NCI-H1930 (cell line): ENCODE measurements at places on chromosomes 4 and X.

DNA sequence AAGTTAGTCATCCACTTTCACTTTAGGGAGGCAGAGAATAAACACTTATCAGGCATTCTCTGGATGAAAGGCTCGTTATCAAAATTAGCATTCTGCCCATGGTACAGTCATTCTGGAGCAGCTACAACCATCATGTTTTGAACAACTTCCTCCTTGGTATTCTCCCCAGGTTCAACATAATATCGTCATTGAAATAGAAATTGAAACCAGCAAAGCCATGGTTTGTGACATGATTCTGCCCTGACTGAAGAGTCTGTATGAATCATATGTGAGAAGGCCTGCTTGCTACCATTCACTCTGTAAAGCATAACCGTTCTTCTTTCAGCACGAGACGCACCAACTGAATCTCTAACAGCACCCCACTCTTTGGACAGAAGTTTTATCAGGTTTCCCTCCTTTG, 127.5 kb upstream of the RADX start:
- DNase-seq: no peak

- no peak for DNase-seq
Observed at GRCh38 chrX:153646620-153647373, at the start of gene DUSP9. TSS of gene DUSP9 (plus strand) at chrX:153647203. CDS start at chrX:153647954, 751 bp downstream.

- no peak for DNase-seq
Observed at GRCh38 chr4:157739242-157739641, 433.6 kb downstream of the GASK1B start.

DNA sequence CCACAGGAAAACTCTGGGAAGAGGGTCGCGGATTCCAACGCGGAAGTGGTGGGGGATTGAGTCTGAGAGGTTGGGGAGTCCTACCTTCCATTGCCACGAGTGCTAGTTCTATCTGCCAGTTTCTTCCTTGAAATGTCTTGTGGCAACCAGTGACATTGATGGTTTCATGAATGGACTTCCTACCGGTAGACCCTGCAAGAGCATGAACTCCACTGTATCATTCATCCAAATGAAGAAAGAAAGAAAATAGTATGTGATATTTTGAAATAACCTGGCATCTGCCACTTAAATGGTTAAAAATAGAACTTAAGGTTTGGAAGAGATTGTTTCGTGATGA, 1.1 kb upstream of the SLC10A7 start:
- no peak for DNase-seq

DNA sequence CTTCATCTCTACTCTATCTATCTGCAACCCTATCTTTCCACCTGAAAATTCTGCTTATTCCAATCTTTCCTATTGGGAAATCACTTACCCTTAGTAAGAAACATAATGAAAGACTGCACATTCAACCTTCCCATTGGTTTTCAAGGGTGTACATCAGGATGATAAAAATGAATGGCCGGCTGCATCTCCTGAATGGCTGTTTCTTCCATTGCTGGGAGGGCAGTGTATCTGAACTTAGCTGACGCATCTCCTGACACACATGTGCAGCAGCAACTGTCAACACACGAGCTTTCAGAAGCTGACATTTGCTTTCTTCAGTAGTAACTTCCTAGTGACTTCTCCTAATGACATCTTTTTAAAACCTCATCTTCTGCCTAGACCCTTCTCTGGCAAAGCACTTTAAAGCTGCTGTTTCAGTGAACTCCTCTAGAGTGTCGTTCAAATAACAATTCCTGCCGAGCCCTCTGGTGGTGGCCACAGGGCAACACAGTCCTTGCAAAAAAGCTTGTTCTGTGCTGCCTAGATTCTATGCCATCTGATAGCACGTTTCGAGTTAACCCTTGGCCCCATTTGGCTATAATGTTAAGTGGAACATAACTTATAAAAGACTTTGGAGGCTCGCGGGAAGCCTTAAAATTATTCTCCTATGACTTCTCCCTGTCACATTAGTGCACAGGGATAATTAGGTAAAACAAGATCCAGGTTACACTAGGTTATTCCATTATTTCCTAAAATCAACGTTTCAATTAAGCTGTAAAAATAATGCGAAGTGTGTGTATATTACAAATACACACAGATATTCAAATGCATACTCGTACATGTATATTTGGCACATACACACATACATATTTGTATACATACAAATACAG, 2340.7 kb downstream of the PCDH7 start:
- peak; percentile 16 for DNase-seq

GRCh38 chr4:139872274-139872673, 206.7 kb downstream of the MGST2 start:
- no peak for DNase-seq

DNA sequence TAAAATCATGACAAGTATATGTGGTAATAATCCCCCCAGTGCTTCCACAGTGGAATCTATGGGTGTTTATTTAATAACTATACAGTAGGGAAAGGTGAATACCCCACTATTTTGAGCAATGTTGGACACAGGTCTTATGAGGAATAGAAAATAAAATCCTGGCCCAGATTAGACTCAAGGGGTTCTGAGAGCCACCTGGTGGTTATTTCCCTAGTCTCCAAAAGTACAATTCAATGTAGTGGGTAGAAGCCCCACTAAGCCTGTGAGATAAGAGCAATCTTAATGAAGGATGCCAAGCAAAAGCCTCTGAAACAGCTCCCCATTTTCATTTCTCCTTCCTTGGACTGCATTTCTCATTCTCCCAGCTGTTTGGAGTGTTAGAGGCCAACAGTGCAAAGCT, 328.2 kb upstream of the NR3C2 start:
- DNase-seq: no peak

DNA sequence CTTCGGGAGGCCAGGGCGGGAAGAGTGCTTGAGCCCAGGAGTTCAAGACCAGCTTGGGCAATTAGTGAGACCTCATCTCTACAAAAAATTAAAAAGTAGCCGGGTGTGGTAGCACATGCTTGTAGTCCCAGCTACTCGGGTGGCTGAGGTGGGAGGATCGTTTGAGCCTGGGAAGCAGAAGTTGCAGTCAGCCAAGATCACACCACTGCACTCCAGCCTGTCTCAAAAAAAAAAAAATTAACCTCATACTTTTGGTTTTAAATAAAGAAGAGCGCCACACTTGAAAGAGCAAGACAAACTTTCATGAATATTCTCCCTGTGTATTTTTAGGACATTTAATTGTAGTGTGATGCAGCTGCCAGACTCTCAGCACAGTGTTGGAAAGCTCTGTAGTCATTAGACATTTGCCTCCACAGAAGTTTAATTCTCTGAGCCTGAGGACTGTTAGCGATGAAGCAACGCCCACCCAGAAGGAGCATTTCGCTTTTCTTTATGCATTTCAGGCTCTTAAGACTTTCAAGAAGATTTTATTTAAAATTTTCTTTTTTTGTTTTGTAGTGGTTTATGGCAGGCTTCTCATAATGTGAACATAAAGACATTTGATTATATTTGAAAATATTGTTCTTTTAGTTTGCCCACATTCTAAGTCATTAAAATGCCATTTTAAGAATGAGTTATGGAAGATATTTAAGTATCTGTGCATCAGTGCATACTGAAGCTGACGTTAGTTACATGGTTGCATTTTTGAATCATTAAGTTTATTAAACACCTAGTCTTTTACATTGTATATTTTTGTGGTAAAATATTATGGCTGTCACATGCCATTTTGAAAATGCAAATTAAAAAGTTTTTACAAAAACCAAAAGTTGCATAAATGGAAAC, 45.8 kb downstream of the DCLK2 start:
- DNase-seq: no peak

- no peak for DNase-seq
Observed at GRCh38 chr4:94634271-94634670, 123.5 kb upstream of the BMPR1B start.

GRCh38 chr4:87865960-87866598, 33.3 kb downstream of the MEPE start:
- no peak for DNase-seq

DNA sequence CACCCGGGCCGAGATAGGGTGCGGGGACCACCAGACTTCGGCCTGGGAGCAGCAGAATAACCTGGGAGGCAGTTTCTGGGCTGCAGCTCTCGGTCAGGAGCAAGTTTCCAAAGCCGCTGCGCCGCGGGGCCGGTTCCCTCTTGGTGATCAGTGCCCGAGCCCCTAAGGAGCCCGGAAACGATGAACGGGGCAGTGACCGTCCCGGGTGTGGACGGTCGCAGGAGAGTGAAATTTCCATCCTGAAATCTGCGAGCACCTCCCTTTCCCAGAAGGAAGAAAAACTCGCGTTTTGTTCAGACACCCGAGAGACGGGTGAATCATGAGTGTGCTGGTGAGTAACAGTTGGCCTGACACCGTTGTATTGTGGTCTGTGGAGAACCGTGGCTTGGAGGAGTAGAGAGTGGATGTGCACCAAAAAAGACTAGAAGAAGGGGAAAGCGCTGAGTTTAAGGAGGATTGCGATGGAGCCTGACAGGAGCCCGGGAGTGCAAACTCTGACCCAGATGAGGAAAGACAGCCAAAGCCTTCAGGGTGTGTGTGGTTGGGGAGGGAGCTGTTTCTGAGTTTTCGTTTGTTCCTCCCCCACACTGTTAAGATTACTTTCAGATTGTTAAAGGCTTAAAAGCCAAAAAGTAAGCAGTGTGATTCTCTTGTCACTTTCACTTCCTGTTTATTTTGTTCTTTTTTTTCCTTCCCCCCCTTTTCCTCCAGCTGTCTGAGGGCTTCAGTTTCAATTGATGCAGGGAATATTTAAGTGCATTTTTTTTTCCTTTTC, 828 bp downstream of the MCUB start:
- DNase-seq: no peak

- no peak for DNase-seq
Observed at GRCh38 chrX:143455046-143455445, 62.2 kb downstream of the SPANXN3 start.

GRCh38 chr4:57102050-57102624, 8.0 kb downstream of the IGFBP7 start:
- DNase-seq: no peak

- DNase-seq: no peak
Observed at GRCh38 chrX:150872773-150873336, 25.6 kb downstream of the CD99L2 start.

- no peak for DNase-seq
Observed at GRCh38 chr4:15848191-15848842, 70.2 kb downstream of the CD38 start.

- no peak for DNase-seq
Observed at GRCh38 chr4:182369211-182369610, 126.0 kb downstream of the TENM3 start.

- no peak for DNase-seq
Observed at GRCh38 chr4:67550857-67551256, 5.6 kb upstream of the CENPC start.

DNA sequence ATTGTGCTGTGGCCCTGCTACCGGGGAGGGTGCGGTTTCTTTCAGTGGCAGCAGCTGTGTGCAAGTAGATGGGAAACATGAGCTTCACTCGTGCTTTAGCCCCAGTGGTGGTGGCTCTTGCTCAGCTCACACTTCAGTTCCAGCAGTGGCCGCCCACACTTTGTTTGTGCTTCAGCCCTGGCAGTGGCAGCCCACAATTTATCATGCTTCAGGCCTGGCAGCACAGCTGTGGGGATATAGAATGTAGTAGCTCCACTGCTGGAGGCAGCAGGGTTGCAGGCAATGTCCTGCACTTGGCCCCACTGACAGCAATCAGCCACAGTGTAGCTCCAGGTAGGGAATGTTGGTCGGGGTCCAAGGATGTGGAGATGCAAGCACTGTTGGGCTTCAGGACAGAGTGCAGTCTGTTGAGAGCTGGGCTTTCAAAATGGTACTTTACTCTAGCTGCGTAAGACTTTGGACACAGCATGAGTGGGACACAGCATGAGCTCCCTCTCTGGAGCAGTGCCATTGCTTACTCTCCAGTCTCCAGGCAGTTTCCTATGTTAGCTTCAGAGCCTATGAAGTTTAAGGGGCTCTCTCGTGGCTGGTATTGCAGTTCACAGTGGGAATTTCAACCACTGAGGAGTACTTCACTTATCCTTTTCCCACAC, 413.1 kb downstream of the PDGFC start:
- DNase-seq: no peak

DNA sequence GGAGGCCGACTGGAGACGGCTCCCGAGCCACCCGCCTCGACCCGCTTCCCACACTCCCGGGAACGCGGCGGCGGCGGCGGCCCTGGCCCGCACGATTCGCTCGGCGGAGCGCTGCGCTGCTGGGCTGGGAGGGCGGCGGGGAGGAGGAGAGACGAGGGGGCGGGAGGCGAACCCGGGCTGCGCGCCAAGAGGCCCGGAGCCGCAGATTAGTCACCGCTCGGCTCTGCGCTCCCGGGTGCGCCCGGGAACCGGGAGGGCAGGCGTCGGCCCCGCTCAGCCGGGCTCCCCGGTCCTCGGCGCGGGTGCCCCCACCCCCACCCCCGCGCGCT, 11.2 kb upstream of the BCOR start:
- DNase-seq: peak; percentile 23

DNA sequence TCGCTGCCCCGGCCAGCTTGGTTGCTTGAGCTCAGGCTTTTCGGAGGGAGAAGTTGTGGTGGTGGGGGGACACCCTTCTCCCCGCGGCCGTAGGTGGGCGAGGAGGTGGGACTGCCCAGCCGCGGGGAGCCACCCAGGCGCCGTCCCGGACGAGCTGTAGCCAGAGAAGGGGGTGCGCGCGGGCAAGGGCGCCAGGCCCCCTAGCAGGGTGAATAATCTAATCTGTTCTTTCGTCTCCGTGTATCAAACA, 3.1 kb downstream of the MID1IP1 start:
- no peak for DNase-seq

GRCh38 chr4:81307991-81308390, 93.0 kb upstream of the PRKG2 start:
- DNase-seq: no peak

GRCh38 chr4:94363136-94363655, 20.6 kb upstream of the HPGDS start:
- no peak for DNase-seq

DNA sequence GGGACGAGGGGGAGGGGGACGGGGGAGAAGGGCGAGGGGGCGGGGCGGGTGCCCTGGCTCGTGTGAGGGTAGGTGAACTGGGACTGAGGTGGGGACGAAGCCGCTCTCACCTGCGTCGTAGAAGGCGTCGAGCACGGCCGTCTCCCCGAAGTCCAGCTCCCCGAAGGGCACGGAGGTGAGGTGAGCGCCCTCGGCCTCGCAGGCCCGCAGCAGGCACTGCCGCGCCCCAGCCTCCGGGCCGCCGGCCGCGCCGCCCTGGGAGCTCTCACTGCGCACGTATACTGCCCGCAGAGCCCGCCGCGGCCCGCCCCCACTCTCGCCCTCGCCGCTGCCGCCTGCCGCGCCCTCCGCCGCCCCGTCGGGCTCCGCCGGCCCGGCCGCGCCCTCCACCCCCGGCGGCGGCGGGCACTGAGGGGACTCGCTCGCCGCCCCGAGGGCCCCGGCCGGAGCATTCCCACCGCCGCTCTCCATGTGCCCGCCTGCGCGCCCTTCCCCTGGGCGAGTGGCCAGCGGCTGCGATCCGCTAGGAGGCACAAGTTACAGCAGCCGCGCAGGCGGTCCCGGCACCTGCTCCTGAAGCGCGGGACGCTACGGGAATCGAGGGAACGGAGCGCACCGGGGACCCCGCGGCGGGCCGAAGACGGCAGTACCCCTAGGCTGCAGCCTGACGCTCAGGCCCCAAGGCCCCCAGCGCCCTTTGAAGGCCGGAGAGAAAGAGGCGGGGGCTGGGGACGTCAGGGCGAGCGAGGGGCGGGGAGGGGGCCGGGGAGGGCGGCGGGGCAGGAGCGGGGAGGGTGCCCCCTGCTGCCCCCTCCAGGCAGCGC, at the start of gene MAP3K15:
MAP3K15 (minus strand) TSS at position 718 of the 824 bp plus-strand sequence; CDS start at position 471, 247 bp downstream.
- peak; percentile 39 for DNase-seq
